ENCODE measurements at places on chromosomes 13 and 19. TPM values are rescaled to one million over a fixed set of nuclear protein-coding genes. Genes with fewer than 3 reads are reported as not detected.

The ZNF99 gene
- total RNA-seq = 0.74 TPM

GRCh38 chr19:28046932-28047331, 1166.0 kb downstream of the UQCRFS1 start:
- DNase-seq = no peak

DNA sequence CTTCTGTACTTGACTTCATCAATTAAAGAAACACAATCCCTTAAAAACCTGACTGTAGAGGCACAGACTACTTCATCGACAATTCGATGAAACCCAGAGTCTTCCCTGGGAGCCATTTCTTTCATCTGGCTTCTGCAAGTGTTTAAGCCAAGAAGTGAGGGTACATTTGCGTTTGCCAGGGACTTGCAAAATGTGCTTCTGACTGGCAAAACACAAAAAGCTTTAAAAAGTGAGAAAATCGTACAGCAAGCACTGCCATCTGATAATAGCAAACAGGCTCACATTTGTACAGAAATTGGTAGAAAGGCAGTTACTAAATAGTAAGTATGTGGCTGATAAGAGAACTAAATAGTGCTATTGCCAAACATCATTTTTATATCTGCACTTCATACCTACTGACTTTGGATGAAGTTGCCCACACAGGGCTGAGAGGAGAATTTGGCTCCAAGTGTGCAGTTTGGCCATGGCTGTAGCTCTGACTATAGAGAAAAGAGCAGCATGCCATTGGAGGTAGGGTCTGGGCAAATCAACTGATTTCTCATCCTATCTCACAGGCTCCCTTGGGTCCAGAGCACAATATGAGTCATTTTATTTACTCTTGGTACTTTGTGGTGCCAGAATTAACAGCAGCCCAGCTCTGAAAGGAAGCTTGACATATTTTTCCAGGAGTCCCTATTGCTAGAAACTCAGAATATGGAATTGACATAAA, 358.1 kb downstream of the OXGR1 start:
- DNase-seq = no peak

DNA sequence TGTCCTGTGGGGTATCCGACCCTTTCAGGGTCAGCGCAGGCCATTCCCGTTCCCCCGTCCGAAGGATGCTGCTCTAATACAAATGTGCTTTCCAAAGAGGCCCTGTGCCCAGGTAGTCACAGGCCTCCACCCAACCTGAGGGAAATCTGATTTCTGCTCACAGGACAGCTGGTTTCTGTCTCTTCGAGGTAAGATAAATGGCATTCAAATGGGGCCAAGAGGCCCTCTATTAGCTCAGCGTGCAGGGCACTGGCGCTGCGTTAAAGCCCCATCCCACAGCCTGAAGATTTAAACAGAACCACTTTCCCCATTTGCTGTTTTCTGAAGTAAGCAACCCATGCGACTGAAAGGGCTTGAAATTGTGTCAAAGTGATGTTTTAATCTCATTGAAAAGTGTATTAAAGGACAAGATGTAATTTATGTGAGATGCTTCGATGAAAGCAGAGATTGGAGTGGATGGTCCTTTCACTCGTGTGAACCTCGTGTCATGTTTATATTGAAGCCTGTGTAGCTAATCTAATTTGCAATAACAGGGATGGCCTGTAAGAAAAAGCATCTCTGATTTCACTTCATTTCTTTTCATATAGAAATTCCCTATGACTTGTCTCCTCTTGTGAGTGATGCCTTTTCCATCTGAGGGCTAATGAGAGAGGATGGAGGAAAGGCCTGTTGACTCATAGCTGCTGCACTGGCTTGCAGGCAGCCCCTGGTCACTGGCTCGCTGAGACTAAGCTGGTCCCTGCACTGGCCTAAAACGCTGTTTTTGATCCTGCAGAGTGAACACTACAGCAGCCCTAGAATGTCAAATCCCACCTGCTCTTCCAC, 7.3 kb upstream of the SOX1 start:
- no peak for DNase-seq

DNA sequence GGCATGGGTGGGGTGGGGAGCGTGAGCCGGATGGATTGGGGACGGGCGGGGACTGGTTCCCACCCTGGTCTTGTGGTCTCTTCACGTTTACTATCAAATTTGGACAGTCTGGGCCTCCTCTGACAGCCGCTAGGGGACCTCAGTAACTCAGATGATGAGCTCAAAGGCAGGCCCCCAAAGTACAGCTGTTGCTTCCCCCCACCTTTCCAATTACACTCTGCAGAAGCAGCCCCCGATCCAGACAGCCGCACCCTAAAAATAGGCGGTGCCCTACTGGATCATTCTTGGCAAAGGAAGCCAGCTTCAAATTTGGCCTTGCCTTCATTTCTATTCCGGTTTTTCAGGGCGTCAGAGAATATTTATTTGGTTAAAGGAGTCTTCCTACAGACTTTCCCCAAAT, 1.9 kb upstream of the FOXO1 start:
- no peak for DNase-seq

GRCh38 chr19:18985257-18985656, 44.2 kb upstream of the HOMER3 start:
- DNase-seq = no peak

- no peak for DNase-seq
Measured at GRCh38 chr19:45876411-45877197, 9.3 kb downstream of the IRF2BP1 start.

DNA sequence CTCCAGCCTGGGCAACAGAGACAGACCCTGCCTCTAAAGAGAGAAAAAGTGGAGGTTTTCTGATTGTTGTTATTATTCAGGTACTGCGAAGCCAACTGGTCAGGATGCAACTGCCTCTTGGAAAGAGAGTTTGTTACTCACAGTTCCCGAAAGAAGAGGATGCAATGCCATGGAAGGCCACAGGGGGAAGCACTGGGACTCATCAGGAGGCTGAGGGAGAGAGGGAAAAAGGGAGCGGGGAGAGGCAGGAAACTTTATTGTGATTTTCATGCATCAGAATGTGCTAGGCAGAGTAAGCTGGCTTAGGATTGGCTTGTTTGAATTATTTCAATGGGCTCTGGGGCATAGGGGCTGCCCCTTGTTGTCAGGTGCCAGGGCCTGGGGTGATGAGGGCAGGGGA, 27.6 kb downstream of the MYO9B start:
- no peak for DNase-seq

DNA sequence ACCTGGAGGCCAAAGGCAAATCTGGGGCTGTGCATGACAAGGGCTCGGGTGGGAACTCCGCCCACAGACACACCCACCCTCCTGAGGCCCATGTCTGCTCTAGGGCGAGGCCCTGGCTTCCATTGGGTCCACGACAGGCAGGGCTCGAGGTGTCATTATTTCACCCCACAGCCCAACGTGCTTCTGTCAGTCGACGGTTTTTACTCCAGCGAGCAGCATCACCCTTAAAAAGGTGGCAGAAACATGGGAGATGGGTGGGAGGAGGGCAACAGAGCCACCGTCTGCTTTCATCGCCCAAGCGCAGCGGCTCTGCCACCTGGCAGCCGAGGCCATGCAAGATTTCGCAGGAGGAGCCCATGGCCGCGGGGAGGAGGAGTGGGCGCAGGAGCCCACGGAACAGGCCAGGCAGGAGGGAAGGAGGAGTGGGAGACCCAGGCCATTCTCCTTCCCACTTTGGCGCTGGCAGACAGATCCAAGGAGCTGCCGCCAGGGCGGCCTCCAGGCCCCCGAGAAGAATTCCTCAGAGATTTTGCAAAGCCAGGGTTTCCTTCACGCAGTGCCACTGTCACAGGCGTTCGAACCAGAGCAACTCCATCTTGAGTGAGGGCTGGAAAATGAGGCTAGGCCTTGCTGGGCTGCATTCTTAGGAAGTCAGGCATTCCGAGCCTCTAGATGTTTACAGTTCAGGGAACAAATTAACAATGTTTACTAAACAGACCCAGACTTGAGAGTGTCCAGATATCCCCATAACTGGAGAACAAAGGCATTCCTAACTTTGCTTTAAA, 49.3 kb upstream of the TUBGCP3 start:
- no peak for DNase-seq

- no peak for DNase-seq
Measured at GRCh38 chr19:615619-616018, 17.7 kb downstream of the POLRMT start.

DNA sequence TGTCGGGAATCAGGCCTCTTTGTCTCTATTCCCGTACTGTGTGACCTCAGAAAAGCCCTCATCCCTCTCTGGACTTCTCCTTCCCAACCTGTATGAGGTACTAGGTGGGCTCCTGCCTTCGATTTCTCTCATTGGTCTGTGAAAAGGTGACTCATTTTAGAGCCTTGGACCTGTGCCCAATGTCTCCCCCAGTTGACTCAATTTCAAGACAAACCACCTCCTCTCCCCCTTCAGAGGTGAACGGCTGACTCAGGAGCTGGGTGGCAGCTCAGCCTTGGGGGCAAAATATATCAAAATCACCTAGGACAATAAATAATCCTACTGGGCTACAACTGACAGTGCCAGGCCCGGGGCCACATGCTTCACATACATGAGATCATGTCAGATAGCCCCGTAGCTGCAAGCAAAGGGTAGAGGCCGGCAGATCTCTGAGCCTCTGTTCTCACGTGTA, 630 bp downstream of the COQ8B start:
- peak; percentile 55 for DNase-seq

The ZNF737 gene
- 42.2 TPM for total RNA-seq

The SMIM44 gene
- total RNA-seq = not detected

The WTIP gene
- 23.1 TPM for total RNA-seq

GRCh38 chr19:38250821-38251563, 5.2 kb downstream of the PPP1R14A start:
- DNase-seq = no peak

The KLK3 gene
- not detected for total RNA-seq

The ERICH6B gene
- total RNA-seq = not detected

DNA sequence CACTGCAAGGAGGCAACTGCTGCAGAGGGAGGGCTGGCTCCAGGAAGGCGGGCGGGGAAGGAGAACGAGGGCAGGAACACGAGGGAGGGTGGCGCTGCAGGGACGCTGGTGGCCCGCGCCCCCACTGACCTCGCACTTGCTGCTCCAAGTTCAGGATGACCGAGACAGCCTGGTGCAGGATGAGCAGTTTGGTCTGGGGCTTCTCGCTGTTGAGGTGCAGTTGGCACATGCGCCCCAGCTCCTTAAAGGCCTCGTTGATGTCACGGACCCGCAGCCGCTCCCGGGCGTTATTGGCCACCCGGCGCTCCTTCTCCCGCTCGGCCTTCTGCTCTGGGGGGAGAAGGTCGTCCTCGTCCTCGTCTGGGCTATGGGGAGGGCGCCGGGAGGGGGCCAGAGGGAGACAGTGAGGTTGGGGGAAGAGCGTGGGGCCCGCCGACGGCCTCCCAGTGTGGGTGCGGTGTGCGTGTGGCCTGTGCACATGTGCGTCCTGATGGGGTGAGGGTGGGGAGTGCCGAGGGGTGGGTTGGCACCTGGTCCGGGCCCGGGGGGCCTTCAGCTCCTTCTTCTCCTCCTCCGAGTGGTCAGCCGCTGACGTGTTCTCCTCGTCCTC, 10.0 kb upstream of the UQCR11 start:
- DNase-seq = no peak

- DNase-seq = peak; percentile 25
Measured at GRCh38 chr13:73168953-73169401, 110.2 kb downstream of the KLF5 start.

- DNase-seq = no peak
Measured at GRCh38 chr19:18473003-18473705, 35.2 kb upstream of the ISYNA1 start.

GRCh38 chr19:57656346-57656745, 12.4 kb upstream of the ZSCAN4 start:
- no peak for DNase-seq

DNA sequence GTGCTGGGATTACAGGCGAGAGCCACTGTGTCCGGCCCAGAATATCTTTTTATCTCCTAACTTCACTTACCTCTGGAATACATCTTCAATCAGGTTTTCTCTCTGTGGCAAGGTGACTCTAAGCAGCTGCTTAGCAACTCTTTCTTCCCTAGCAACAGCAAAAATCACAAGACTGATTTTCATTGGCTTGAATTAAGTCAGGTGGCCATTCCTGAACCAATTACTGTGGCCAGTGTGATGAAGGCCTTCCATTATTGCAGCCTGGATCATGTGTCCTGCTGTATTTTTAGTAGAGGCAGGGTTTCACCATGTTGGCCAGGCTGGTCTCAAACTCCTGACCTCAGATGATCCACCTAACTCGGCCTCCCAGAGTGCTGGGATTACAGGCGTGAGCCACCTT, 9.0 kb upstream of the LTBP4 start:
- no peak for DNase-seq

The MAST1 gene
- total RNA-seq = 0.74 TPM

- DNase-seq = no peak
Measured at GRCh38 chr13:46633416-46633815, 80.4 kb downstream of the LRCH1 start.

The KRTDAP gene
- not detected for total RNA-seq

DNA sequence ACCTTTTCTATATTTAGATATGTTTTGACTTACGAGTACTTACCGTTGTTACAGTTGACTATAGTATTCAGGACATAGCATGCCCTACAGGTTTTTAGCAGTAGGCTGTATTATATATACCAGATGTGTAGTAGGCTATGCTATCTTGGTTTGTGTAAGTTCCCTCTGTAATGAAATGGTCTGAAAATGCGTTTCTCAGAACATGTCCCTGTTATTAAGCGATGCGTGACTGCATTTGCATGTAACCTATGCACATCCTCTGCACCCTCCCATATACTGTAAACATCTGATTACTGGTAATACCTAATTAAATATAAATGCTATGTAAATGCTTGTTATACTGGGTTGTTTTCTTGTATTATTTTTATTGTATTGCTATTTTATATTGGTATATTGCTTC, 6.6 kb downstream of the ZNF766 start:
- no peak for DNase-seq

DNA sequence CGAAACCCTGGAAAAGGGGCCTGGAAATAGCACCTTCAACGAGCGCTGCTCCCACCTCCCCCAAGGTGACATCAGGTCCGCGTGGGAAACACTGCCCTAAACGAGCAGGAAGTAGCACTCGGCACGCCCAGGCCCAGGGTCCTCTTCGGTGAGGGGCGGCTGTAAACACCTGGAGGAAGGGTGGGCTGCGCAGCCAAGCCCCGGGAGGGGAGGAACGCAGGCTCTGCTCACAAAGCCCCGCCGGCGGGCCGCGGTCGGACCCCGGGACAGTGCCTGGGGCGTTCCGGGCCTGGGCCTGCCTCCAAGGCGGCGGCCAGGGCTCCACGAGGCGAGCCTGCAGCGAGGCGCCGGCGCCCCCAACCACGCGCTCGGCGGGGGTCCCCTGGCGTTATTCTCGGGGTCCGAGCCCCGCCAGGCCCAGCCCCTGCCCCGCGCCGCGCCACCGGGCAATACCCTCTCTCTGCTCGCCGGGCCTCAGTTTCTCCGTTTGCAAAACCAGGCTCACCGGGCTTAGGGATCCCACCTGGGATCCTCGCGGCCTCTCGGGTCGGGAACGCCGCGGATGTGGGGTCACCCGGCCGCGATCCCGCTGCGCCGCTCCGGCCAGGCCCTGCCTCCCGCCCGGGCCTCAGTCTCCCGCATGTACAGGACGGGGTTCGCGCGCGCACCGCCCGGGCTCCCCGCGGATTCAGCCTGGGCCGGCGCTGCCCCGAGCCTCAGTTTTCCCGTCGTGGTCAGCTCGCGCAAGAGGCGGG, 630 bp downstream of the RNF126 start:
- no peak for DNase-seq

Measured in urinary bladder (tissue), 4 donors.